ENCODE measurements at places on chromosomes 6 and 20.

DNA sequence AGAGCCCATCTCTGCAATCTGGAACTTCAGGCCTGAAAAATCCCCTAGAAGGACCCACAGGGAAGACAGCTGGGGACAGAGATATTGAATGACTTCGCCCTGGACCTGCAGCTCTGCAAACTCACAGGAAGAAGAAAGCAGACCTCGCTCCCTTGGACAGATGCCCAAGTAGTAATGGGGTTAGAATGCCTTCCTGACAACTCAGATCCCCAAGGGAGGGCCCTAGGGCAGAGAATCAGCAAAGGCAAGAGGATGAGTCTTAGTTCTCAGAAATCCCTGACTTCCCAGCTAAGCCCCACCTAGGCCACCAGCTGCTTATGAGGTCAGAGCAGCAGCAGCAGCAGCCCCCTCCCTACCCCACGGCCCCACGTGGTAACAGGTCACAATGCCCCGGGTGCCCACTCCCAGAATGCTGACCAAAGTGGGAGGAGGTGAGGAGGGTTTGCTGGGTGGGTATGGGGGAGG lies at the start of gene C20orf141:
Gene C20orf141, plus strand, starts transcription at position 401 of the 465 bp plus-strand sequence. CDS start 198 bp downstream, outside the sequence.
- DNase-seq, result no peak

DNA sequence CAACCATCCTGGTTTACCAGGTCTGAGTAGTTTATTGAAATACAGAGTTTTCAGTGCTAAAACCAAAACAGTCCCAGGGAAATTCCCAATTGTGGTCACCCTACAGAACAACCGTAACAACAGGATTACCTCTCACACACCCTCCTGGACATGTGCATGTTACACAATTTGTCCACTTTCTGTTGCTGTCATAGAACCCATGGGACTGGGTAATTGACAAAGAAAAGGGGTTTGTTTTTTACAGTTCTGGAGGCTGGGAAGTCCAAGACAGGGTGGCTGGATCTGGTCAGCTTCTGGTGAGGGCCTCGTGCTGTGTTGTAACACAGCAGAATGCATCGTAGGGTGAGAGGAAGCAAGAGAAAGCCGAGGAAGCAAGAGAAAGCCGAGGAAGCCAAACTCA lies 9.1 kb upstream of the ADA start:
- DNase-seq, result no peak

DNA sequence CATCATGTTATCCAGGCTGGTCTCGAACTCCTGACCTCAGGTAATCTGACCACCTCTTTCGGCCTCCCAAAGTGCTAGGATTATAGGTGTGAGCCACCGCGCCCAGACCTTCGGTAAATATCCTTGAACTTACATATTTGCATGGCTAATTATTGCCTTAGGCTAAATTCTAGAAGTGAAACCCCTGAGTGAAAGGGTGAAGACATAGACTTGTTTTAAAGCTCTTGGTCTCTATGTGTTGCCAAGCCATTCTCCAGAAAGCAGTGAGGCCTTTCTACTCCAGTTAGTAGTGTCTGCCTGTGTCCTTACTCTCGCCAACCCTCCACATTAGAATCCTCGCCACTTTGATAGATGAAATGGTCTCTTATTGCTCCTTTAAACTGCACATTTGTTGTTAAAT lies 2.6 kb upstream of the NOTCH4 start:
- no peak for DNase-seq

DNA sequence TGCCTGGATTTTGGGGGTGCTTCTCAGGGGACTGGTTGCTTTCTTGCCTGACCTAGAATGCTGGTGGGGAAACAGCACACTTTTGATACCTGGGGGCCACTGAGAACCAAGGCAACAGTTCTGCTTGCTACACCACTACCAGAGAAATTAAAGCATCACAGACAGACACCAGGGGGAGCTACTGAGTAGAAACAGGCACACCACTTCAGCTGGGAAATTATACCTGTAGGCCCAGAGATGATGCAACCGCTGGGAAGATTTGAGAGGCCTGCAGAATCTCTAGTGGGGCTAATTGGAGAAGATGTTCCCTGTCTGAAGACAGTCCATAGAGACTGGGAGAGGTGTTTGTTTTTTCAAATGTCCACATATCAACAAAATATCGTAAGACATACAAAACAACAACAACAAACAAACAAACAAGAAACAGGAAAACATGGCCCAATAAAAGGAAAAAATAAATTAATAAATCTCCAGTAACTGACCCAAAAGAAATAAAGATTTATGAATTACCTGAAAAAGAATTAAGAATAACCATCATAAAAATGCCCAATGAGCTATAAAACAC lies 129.4 kb upstream of the RIN2 start:
- DNase-seq, result no peak

DNA sequence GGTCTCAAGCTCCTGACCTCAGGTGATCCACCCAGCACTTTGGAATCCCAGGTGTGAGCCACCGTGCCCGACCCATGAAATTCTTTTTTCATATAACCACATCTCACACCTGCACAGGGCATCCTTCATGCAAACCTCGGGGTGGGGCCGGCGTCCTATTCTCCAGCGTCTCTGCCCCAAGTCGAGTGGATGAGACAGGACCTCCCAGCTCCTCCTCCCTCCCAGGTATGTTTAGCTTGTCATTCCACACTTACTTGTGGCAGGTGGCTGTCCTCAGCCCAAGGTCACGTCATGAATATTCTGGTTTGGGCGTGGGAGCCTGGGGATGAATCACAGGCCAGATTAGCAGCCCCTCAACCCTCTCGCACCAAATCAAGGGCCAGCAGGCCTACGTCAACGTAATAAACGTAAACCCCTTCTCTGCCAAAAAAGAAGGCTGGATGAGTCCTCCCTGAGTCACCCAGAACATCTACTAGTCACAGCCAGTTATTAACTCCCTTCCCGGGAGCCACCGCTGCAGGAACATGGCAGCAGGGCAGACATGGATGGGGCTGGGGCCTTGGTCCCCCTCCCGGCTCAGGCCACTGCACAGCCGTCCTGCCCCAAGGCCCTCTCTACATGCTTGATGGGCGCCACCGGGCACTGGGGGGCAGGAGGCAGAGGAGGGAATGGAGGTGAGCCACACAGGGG lies 91.7 kb downstream of the YTHDF1 start:
- no peak for DNase-seq

DNA sequence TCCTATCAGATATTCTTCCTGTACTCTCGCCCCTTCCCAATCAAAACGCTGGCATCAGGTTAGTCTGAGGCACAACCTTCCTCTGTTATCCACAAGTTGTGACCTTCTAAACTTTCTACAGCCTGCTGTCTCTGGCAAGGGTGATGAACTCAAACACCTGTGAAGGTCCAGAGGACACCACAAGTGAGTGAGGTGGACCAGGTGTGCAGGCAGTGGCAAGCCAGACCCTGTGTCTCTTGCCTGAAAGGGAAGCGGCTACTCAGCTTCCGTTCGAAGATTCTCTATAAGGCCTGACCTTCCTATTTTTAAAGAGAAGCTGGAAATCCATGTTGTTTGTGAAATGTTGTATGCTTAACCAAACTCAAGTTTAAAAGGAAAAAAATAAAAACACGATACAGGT lies 36.8 kb downstream of the GCM1 start:
- DNase-seq, result no peak

GRCh38 chr20:10357061-10357708 lies 76.8 kb downstream of the MKKS start:
- no peak for DNase-seq

DNA sequence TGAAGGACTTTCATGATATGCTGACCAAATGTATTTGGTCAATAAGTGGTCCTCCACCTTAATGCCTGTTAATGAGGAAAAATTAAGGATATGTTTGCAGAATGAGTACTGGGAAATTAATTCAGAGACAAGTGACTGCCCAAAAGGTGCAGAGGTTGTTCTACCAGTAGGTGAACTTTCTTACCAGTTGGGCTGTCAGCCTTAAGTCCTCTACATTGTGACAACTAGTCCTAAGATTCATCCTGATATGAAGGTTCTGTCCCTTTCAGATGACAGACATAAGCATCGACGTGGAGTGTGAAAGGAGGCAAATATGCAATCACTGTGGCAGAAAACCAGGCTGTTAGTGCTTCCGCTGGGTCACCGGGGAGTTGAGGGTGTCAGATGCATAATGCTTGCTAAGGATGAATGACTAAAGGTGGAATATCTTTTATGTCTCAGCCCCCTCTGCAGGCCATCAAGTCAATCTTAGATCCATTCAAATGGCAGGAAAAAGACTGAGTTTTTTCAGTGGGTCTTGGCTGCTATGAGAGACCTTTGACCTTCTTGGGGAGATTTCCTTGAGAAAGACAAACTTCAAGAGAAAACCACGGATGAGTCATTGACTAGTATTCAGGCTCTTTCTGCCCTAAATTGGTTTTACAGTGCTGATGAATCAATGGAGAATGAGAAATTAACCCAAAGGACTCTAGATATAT lies 226.0 kb downstream of the TPBG start:
- DNase-seq, result no peak

DNA sequence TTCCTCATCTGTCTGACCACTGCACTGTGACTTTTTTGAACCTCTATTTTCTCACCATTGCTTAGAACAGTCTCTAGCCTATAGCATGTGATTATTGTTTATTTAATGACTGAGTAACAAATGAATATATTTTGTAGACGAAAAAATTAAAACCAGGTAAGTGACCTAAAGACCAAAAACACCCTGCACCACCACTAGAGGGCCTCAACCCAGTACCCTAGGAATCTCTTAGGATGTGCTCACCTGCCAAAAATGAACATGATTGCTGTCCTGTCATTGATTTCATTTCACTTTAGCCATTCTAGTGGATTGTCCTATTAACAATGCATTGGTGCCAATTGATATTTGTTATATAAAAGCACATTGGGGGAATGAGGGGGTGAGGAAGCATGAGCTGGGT lies 199.1 kb downstream of the COL9A1 start:
- no peak for DNase-seq

DNA sequence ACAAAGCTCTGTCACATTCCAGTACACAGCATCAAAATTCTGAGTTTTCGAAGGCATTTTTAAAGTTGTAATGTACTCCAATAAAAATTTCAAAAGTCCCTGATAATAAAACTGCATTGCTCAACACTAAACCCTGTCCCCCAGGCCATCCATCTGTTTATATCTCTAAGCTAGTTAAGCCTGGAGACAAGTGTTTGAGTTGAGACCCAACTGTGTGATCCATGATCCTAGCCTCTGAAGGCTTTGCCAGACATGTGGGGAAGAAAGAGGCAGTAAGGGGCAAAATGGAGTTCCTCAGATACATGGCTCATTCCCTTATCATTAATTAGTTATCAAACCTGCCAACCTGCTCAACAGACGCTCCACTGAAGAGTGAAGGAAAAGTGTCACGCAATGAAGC lies 198.4 kb downstream of the ISM1 start:
- DNase-seq, result no peak

GRCh38 chr20:6492271-6493055 lies 275.0 kb upstream of the BMP2 start:
- DNase-seq, result no peak

Data from stimulated activated CD4-positive, alpha-beta T cell treated with anti-CD3 and anti-CD28 coated beads, TNF-alpha, amount 100 ng/mL, for 1 hour (primary cell).